ENCODE measurements at places on chromosomes 7 and 10. TPM values are rescaled to one million over a fixed set of nuclear protein-coding genes. Genes with fewer than 3 reads are reported as not detected.
A peak's percentile ranks its signal among the peaks of the same experiment; 100 is the strongest.

DNA sequence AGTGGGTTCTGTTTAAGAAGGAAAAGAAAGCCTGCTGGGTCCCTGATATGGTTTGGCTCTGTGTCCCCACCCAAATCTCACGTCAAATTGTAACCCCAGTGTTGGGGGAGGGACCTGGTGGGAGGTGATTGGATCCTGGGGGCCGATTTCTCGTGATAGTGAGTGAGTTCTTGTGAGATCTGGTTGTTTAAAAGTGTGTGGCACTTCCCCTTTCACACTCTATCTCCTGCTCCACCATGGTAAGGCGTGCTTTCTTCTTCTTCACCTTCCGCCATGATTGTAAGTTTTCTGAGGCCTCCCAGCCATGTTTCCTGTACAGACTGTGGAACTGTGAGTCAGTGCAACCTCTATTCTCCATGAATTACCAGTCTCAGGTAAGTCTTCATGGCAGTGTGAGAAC, 42.6 kb downstream of the INPP5A start:
- no peak for DNase-seq

GRCh38 chr7:46157931-46158330, 236.9 kb upstream of the IGFBP3 start:
- DNase-seq: no peak

GRCh38 chr10:5812283-5813090, 747 bp downstream of the GDI2 start:
- DNase-seq: peak; percentile 47

DNA sequence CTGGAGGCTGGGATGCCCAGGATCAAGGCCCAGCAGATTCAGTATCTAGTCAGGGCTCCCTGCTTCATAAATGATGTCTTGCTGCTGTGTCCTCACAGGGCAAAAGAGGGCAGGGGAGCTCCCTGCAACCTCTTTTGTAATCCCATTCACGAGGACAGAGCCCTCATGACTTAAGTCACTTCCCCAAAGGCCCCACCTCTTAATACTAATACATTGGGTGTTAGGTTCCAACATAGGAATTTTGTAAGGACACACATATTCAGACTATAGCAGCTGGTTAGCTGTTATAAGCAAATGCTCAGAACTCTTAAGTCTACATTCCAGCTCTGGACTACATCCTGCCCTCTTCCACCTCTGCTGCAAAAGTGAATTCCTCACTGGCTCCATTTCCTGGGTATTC, 63.0 kb downstream of the VOPP1 start:
- no peak for DNase-seq

GRCh38 chr7:25430200-25430931, 202.1 kb upstream of the NPVF start:
- DNase-seq: no peak

DNA sequence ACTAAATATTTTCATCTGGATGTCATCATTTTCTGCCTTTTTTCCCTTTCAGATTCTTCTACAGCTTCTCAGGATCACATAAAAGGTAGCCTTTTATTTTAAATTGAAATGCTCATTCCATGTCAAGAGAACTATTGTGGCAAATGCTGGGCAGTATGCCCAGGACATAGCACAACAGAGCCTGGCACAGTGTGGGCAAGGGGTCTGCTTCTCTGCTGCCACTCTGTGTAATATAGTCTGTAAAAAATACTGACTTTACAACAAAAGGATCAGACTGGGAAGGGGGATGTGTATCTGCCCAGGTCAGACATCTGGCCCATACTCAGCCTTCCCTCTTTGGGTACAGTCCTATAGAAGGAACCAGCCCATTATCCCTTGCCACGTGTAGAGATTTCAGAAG, 62.7 kb downstream of the CUZD1 start:
- DNase-seq: no peak

GRCh38 chr10:132994185-132994796, 51.9 kb upstream of the CFAP46 start:
- DNase-seq: no peak

- DNase-seq: no peak
These were observed 1209.2 kb downstream of the TYW1 start for GRCh38 chr7:68205826-68206225.

- DNase-seq: no peak
These were observed 173.6 kb downstream of the CDCA7L start for GRCh38 chr7:21771906-21772610.

- DNase-seq: no peak
These were observed 93.1 kb upstream of the CXCL12 start for GRCh38 chr10:44478040-44478439.

DNA sequence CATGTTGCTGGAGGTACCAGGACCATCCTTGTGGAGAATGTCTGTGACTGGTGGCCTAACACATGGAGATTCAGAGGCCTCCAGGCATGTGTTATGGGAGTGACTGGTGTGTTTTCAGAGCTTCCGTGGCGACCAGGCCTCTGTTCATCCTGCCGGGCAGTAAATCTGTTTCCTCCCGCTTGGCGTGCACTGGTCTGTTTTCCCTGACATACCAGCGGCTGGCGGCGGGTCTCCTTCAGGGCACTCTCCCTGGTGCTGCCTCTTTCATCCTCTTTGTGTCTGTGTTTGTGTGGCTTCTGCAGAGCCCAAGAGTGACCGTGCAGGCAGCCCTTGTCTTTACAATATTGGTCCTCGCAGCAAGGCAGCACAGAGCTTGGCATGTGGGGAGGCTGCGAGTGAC, 385.1 kb upstream of the MKI67 start:
- DNase-seq: no peak

DNA sequence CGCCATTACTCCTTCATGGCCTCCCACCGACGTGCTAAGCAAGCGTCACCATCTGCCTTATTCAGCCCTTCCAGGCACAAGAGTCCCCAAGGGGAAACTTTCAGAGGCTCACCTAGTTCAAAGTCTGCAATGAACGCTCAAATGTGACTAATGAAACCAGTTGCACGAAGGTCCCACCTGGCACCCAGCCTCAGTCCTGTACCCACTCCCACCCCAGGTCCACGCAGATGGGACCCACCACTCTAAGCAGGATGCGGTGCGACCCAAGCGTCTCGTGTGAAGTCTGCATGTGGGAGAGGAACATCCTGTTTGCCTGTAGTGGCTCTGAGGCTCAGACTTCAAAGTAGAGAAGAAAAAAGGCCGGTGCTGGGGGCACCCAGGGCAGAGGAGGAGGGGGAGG, 40.3 kb downstream of the RGS10 start:
- no peak for DNase-seq

DNA sequence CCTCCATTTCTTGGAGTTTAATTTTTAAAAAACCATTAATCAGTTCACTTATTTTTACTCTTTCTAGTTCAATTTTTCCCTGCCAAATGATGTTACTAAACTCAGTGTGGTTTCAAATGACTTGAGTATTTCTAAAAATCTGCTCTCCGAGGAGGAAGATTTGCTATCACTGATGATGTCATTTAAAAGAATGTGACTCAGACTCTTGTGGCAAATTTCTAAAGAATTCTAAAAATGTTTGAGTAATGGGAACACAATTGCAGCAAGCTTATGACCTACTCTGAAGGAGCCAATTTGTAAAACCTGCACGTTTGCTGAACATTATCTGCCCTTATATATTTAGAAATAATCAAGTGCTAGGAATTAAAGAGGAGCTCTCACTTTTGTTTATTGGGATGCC, 88.6 kb downstream of the SPAG6 start:
- DNase-seq: no peak

GRCh38 chr7:33973231-33974015, 68.1 kb downstream of the BMPER start:
- DNase-seq: no peak

GRCh38 chr10:78808736-78809367, 259.9 kb upstream of the ZMIZ1 start:
- DNase-seq: no peak

The LIPJ gene
- 0.05 TPM for polyA plus RNA-seq

The ETV1 gene
- 11.0 TPM for polyA plus RNA-seq

The HOXA7 gene
- 13.5 TPM for polyA plus RNA-seq

The ZC3HAV1L gene
- polyA plus RNA-seq: 16.2 TPM

The NRG3 gene
- polyA plus RNA-seq: 0.19 TPM

The UFSP1 gene
- polyA plus RNA-seq: 2.8 TPM

The CABCOCO1 gene
- 0.53 TPM for polyA plus RNA-seq

The CCL24 gene
- polyA plus RNA-seq: not detected

The CFAP69 gene
- polyA plus RNA-seq: 1.9 TPM

All from hindlimb muscle (tissue), 1 donor.